ENCODE measurements at places on chromosomes 1 and 21.

GRCh38 chr1:93080179-93080823 lies 1.2 kb downstream of the MTF2 start:
- no peak for DNase-seq

DNA sequence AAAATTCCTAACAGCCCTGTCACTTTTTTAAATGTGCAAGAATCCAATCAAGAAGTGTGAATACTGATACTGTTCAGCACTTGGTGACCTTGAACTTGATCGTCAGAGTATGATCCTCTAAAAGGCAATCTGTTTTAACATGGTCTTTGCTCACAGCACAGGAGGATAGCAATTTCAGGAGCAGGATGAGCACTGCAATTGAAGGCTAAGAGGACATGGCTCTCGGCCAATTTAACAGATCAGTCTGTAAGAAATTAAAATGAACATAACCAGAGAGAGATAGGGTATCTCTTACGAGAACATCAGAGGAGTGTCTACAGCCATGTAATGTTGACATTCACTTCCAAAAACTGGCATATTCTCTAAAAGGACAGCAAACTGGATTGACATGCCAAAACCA lies 243.1 kb downstream of the LTN1 start:
- DNase-seq = no peak

DNA sequence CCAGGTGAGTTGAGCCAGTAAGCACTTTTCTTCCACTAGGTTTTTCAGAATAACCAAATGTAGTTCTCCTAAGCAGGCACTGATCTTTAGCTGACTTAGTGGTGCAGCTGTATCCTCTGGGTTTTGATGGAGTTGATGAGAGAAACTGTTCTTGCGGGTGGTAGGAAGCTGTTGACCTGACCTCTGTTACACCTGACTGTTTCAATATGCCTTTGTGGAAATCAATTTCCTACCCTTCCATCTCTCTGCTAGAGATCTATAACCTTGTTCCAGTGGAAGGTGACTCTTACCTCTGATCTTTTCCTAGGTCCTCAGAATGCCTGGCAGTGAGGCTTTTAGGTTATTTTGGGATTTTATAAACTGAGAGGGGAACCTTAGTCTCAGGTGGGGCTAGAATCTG lies 51.6 kb upstream of the MACF1 start:
- no peak for DNase-seq

DNA sequence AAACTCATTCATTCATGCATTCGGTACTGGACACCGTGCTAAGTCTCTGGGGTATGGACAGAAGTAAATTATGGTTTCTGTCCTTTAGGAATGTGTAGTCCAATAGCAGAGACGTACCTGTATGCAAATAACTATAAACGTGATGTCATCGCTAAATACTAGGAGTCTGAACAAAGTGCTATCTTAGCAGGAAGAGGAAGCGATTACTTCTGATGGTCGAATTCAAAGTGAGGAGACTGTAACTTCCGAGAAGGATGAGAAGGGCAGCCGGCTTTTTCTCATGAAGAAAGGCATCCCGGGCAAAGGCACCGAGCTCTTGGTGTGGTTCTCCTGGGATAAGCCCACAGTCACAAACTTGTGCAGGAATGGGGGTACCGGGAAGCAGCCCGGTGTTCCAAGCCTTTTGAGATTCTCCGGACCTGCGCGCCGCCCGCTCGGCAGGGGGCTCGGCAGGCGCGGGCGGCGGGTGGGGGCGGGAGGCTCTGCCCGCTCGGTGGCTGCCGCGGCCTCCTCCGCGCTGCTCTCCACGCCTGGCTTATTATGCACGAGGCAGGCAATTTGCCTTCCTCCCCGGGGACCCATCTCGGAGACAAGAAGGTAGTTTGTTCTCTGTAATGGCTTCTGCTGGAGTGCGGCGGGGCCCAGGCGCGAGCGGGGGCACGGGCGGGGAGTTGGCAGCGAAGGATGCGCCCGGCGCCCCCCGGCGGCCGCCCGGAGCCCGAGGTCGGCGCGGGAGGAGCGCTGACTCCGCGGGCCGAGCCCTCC lies 67.5 kb upstream of the CD1D start:
- DNase-seq = no peak

DNA sequence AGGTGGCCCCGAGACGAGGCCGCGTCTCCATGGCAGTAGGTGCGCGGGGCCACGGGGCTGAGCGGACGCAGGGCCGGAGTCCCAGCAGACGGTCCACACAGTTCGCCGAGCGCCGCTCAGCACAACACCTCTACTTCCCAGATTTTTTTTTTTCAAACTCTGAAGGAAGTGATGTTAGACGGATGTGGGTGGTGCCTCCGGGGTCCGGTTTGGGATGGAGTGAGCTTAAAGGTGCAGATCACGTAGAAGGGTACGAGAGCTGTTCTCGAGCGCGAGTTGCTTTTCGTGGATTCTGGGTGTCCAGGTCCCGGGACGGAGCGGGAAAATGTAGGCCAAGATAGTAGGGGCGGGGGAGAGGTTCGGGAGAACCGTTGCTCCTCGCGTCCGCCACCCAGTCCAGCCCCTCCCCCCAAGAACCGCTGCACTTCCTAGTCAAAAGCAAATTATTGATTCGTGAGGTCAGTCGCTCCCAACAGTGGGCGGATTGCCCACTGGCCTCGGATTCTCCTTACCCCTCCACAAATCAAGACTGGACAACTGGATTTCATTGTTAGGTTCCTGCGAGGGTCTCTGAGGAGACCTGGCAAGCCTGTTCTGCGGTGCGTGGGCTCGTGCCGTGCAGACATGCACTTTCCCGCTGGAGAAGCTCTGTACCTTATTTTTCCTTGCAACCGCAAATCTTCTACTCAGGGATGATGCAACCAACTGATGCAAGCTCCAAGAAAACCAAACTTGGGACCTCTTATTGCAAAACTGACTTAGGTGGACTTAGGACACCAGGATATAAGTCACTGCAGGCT lies at the start of gene TXNDC12:
TXNDC12 (minus strand) TSS at position 126 of the 800 bp plus-strand sequence; CDS start at position 31, 95 bp downstream.
- DNase-seq = no peak

- no peak for DNase-seq
These were observed 2.4 kb downstream of the SSBP3 start for GRCh38 chr1:54403808-54404261.

DNA sequence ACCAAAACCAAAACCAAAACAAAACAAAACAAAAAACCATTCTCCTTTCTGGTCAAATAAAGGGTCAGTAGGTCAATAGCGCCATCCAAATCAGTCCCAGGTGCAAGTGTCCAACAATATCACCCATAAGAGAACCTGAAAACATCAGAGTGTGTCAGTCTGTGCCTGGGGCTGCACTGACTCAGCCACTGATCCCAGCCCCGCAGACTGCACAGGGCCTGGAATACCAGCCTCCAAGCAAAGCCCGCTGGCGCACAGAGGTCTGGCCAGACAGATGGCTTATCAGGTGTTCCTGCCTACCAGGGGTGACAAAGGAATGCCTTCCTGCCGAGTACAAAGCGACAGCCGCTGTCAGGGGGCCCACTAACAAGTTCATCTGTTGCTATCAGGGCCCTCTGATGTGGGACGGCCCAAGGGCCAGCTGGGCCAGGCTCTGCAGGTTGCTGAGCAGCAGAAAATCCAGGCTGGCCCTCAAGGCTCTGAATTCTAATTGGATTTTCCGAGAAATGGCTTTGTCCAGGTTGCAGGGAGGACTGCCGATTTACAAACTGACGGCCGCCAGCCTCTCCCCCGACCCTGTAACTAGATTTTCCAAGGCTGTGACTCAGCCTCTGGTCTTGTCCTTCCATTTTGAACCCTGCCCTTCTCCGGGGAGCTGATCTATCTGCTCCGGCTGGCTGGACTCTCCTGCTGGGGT lies 13.7 kb upstream of the TMEM51 start:
- DNase-seq = no peak

GRCh38 chr1:54081306-54082270 lies 28.2 kb downstream of the TCEANC2 start:
- DNase-seq = peak; percentile 31

- no peak for DNase-seq
These were observed 11.2 kb upstream of the PGBD2 start for GRCh38 chr1:248894837-248895236.

DNA sequence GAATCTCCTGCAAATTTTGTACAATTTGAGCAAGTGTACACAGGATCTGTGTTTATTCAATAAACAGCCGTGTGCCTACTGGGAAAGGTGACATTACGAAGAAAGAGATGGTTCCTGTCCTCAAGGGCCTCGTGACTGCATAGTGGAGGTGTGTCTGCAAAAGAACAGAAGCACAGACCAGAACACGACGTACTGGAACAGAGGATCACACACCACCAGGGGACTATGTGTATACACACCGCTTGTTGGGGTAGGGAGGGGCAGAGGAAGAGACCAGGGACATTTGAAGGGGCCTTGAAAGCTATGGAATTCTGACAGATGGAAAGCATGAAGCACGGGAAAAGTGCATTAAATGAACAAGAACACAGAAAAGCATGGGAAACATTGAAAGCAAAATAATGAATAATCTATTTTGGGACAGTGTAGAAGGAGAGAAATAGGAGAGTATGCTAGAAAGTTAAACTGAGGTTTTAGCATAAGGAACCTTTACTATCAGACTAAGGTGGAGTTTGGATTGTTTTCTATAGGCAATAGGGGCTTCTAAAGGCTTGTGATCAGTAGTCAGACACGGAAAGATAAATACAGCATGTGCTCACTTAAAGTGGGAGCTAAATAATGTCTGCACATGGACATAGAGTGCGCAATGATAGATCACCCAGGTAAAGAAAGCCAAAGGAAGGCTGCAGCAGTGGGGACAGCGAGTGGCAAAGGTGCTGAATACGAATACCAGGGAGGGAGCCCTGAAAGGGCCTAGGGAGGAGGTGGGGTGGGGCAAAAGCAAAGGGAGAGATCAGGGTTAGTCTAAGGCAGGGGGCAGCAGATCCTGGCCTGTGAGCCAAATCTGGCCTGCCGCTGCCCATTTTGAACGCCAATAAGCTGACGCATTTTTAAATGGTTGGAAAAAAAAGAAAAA lies 11.0 kb downstream of the JAK1 start:
- no peak for DNase-seq

GRCh38 chr1:37410815-37411214 lies 63.6 kb upstream of the ZC3H12A start:
- no peak for DNase-seq

GRCh38 chr1:24897263-24898151 lies 32.6 kb downstream of the RUNX3 start:
- DNase-seq = no peak

GRCh38 chr1:236041631-236042618 lies 23.0 kb downstream of the NID1 start:
- no peak for DNase-seq

DNA sequence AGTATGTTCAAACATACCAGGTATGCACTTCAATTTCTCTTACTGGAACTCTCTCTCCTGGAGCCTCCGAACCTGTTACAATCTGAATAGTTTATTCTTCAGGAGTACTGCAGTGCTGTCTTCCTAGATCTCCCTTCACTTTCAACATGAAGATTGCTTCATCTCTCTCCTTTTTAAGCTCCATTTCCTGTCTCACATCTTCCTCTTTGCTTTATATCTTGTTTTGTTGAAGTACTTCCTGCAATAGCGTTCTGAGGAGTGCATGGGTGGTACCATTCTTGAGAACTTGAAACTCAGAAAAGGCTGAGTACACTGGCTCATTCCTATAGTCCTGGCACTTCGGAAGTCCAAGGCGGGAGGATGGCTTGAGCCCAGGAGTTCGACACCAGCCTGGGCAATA lies 15.7 kb upstream of the C1orf146 start:
- DNase-seq = no peak

GRCh38 chr1:115650961-115651360 lies 9.2 kb downstream of the VANGL1 start:
- DNase-seq = no peak
